ENCODE measurements at places on chromosomes 7 and 10.

- DNase-seq = no peak
Observed at GRCh38 chr7:117296066-117296465, 26.8 kb downstream of the WNT2 start.

GRCh38 chr7:37901236-37901827 lies 15.3 kb downstream of the SFRP4 start:
- no peak for DNase-seq

DNA sequence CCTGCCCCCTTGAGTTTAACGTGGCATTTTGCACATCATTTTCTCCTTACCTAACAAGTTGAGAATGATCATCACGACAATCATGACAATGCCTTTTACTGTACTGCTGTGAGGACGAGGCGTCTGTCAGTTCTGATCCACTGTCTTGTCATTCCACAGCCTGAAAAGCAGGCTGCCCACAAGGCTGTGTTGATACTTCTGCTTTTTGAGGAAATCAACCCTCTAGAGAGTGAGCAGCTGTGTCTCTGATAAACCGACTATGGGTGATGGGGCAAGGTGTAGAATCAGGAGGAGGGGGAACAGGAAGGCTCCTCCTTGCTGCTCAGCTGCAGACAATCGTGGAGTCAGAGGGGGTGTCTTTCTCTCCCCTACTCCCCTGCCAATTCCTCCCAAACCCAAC lies 30.6 kb upstream of the C10orf120 start:
- no peak for DNase-seq

DNA sequence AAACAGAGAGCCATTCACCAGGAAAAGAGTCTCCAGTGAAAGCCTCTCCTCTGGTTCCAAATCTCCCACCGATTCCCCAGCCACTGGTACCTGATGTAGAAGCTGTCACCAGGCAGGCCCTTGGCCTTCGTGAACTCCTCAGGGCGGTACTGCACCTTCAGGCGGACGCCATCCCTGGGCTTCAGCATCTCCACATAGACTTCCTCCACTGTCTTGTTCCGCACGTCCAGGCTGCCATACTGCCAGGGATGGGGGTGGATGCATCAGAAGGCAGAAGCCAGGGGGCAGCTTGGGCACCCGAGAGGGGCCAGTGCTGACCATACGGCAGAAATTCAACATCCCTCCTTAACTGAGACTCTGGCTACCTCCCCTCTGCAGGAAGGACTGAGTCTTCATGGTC lies 118.8 kb downstream of the DLG5 start:
- no peak for DNase-seq

DNA sequence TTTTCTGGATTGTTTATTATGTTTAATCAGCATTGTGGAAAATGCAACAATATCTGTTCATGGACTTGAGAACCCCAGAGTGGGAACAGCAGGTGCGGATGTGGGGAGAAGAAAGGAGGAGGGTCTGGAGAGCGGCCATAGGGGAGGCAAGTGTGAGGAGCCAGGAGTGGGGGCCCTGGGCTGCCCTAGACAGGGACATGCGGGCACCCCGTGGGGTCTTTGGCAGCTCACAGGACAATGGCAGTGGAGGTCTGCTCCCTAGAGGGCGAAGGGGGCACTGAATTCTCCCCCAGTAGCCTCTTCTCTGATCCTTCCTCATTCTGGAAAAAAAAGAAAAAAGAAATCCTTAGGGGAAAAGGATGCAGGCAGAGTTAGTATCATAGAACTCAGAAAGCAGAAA lies 8.9 kb downstream of the TMEM176B start:
- DNase-seq = no peak

DNA sequence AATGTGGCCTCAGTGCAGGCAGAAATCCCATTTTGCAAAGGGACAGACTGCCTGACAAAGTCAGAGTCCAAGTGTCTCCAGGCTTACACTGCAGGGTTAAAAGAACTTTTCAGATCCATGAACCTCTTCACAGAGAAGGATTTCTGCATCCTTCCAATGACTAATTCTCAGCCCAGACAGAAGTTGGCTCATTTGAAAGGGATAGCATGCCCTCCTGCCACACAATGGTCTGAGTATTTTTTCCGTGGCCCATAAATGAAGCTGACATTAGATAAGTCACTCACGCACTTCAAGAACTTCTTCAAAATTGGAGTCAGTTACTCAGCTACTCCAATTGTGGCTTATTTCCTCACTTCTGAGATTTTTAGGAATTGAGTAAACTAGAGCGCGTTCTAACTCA lies 170.2 kb downstream of the PLXNA4 start:
- no peak for DNase-seq

- no peak for DNase-seq
Observed at GRCh38 chr10:132036153-132036886, 29.4 kb upstream of the JAKMIP3 start.

DNA sequence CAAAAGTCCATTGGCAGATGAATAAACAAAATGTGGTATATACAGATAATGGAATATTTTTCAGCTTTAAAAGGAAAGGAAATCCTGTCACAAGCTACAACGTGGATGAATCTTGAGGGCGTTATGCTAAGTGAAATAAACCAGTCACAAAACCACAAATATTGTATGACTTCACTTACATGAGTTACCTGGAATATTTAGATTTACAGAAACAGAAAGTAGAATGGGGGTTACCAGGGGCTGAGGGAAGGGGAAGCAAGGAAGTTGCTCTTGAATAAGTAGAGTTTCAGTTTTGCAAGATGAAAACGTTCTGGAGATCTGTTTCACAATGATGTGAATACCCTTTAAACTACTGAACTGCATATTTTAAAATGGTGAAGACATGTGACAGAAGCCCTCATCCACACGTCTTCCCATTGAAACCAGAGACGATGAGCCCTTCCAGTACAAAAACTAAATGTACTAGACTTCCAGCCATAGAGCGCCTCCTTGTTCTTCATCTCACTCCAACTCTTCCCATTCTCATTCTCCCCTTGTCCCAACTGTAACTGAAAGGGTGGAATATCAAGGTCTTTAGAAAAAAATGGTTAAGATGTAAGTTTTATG lies 62.4 kb downstream of the MICU1 start:
- DNase-seq = no peak
